ENCODE measurements at places on chromosomes 7 and 10.

DNA sequence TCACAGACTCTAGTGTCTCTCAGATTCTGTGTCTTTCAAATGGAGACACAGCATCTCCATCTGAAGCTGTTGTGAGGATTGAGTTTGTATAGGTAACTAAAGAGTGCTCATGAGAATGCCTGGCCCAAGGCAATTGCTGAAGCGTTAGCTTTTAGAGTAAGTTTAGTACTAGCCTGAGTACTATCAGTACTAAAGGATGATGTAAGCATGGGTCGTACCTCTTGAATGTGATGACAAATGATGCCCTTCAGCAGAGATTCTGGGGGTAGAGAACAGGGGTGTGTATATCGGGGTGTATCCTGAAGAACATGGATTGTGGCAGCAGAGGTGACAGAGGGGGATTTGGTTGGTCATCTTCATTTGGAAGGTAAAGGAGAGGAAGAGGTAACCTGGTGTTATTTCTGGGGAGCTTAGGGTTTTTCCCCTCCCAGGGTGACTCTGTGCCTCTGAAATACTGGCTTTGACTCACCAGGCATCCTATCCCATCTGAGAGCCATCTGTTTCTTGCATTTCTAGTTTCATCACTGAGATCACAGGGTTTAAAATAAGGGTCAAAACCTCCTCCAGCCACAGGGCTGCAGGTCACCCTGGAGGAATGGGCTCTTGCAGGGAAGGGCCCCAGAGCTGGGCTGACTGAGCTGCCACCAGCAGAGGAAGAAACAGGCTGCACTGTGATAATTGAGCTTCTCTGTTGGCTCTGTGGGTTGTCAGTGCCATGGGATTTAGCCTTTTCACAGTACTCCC, 756.0 kb downstream of the KCNMA1 start:
- DNase-seq = no peak

DNA sequence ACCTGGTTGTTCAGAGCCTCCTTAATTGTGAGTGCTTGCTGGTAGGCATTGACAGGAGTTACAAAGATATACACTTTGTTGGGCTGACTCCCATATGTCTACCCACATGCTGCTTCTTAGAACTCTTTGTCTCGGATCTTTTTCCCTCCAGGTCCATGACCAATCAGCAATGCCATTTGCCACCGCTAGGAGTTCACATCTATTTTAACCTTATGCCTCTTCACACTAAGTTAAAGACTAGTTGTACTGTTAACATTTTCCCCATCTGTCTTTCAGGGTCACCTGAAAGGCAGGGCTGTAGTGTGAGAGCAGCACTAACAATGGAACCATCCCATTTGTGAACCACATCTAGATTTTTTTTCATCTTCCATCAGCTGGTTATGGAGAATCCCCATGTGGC, 226.7 kb upstream of the NPY start:
- DNase-seq = no peak

GRCh38 chr10:89035461-89035860, 44.9 kb downstream of the FAS start:
- DNase-seq = no peak

DNA sequence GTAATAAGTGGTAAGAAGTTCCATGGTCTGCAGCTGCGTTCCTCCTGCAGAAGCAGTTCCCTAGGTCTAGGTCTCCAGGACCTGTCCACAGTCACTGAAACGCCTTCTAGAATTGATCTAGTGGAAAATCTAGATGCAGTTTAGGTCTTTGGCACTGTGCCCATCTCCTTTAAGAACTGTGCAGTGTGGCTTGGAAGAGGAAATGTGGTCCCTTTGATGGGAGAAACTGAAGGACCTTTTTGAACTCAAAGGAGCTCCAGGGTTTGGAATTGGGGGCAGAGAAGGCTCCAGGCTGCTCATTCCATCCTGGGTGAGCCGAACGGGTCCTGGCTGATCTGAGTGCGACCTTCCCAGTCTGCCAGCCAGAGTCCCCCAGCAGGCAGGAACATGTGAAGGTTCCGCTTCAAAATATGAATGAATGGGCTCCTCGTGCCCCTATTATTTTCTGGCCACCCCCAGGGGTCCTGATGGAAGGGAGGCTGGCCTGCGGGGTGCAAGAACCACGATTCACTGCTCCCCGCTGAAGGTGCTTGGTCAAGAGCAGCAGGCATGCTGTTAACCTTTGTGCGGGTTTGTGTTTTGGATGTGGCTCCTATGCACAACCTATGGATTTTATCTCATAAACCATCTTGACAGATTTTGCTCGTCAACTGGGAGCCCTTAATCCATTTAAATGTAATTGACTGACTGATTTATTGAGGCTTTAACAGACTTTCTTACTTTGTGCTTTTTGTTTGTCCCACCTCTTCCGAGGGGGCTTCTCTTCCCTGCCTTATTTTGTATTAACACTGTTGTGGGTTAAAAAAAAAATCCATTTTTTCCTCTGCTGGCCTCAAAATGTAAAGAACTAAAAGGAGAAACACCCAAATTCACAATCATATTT, 36.7 kb downstream of the ZNF467 start:
- no peak for DNase-seq

- no peak for DNase-seq
These were observed 809.1 kb downstream of the SORCS1 start for GRCh38 chr10:106355450-106355849.

DNA sequence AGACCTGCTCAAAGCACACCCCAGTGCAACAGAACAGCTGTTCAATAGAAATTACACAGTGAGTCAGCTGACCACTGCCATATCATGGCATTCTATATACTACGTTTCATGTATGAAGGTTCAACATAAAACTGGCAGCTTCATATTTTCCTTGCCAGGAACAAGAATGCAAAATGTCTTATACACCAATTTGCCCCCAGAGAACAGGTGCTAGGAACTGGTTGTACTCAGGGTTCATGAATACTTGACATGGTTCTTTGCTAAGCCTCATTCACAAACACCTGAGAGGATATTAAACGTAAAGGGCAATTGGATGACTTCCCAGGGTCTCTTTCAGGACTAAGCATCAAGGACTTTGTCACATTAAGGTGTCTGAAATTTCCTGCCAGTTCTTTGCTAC, 6.9 kb downstream of the MYOF start:
- no peak for DNase-seq

GRCh38 chr10:117503244-117504205, 39.0 kb upstream of the EMX2 start:
- DNase-seq = no peak

DNA sequence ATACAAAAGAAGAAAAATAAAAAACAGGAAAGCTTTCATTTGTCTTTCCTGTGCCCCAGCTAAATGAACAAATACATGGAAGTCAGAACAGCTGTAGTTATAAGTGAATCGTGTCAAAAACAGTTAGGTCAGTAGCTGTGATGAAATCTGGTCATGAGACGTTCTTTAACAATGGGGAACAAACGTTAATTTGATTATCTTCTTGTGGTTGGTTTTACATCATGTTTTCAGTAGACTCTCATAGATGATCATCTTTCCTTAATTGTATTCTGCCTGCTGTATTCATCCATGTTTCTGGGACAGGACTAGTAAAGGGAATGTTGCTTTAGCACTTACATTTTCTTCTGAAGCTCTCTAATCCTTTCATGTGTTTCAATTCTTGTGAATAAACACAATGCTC, 97.0 kb downstream of the PCLO start:
- no peak for DNase-seq

GRCh38 chr10:126097558-126098225, 201.3 kb downstream of the FANK1 start:
- DNase-seq = no peak

GRCh38 chr10:30639946-30640786, 10.6 kb upstream of the LYZL2 start:
- DNase-seq = no peak

DNA sequence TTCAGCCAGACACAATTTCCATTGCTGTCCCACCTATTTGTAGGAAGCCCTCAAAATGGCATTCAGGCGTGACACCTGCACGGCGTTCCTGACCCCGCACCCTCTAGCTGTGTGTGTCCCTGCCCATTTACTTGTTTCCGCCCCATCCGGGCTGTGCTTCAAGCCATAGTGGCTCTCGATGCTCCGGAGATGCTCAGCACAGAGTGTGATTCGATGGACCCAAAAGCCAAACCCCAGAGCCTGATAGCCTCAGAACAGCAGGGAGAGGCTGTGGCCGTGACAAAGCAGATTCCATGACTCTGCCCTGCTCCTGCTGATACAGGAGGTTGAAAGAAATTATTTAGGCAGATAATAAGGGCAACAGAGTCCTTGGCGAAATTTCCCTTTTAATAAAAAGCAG, 13.4 kb downstream of the BUD31 start:
- DNase-seq = no peak

GRCh38 chr7:36880108-36880507, 155.8 kb upstream of the AOAH start:
- no peak for DNase-seq

DNA sequence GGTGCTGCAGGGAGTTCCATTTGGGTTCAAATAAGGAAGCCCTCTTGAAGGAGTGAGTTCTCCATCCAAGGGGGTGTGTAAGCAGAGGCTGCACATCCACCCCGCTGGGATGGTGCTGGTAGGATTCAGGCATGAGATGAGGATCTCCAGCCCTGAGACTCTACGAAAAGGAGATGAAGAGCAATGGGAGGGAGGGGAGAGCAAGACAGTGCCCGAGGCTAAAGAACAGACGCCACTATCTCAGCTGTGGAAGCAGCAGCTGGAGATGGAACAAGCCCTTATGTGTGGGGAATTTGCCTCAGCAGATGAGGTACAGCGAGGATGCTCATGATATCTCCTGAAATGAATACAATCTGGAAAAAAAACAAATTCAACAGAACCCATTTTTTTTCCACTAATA, 28.1 kb upstream of the MYL10 start:
- no peak for DNase-seq

DNA sequence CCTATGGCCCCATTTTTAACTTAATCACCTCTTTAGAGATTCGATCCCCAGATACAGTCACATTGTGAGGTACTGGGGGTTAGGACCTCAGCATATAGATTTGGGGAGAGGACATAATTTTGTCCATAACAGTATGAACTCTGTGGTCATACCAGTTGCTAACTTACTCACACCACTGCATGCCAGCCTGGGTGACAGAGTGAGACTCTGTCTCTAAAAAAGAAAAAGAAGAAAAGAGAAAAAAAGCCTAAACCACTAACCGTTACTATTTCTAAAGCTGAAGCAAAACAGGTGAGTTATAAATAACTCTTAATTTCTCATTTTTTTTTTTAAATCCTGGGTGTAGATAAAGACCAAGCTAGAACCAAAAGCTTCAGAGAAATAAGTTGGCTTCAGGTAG, 155.1 kb upstream of the AUTS2 start:
- DNase-seq = no peak

DNA sequence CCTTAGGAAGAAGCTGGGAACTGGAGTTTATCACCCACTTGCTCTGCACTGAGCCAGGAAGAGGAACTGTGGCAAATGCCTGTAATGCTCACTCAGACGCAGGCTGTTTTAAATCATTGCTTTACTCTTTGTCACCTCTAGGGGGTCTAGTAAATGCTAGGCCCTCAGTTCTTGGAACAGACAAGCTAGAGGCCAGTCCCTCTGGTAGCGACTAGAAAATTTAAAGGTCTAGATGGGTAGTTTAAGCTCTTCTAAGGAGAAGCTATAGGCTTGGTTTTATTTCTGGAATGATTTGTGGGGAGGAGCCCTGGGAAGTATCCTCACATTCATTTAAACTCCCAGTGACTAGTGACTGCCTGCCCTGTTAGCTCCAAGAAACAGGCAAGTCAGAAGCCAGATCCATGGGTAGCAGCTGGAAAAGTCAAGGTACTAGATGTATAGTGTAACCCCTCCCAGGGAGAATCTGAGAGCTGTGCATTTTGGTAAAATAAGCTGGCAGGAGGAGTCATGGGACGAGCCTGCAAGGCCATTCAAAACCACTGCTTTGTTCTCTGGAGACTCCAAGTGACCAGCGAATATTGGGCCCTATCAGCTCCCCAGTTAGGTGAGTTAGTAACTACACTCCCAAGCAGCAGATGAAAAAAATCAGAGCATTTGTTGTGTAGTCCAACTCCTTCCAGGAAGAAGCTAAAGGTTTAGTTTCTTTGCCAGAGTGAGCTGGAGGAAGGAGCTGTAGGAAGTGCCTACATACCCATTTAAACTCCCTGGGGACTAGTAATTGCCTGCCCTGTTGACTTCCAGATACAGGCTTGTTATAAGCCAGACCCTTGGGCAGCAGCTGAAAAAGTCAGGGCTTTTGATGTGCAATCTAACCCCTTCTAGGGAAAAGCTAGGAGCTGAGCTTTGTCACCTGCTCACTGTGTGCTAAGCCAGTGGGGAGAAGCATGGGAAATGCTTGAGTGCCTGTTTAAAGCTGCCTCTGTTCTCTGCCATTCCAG, 68.9 kb downstream of the DYNC1I1 start:
- DNase-seq = no peak

DNA sequence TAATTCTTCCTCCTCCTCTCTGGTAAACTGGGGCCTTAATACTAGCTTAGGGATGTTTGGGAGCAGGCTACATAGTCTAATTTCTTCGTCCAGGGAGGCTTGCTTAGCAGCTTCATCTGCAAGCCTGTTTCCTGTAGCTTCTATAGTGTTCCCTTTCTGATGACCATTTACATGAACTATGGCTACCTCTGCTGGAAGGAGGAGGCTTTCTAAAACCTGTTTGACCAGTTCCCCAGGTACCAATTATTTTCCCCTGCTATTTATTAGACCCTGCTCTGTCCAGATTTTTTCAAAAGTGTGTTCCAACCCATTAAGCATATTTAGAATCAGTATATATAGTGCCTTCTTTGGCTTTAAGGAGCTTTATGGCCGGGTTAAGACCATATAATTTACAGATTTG, 38.8 kb upstream of the DNAH11 start:
- DNase-seq = no peak

GRCh38 chr10:114336823-114337509, 67.3 kb downstream of the AFAP1L2 start:
- no peak for DNase-seq

- no peak for DNase-seq
These were observed 30.5 kb downstream of the NSUN6 start for GRCh38 chr10:18620856-18621255.

DNA sequence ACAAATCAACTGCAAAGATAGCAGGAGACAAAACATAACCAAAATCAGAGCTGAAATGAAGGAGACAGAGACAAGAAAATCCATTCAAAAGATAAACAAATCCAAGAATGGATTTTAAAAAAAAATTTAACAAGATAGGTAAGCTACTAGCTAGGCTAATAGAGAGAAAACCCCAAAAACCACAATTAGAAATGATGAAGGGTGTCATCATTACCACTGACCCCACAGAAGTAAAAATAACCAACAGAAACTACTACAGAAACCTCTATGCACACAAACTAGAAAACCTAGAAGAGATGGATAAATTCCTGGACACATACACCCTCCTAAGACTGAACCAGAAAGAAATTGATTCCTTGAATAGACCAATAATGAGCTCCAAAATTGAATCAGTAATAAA, 117.6 kb downstream of the DNAJC1 start:
- no peak for DNase-seq

- no peak for DNase-seq
These were observed 141.5 kb upstream of the NPVF start for GRCh38 chr7:25369786-25370185.

GRCh38 chr7:151020231-151020630, 4.1 kb downstream of the ATG9B start:
- DNase-seq = no peak

GRCh38 chr7:81632418-81632817, 137.4 kb downstream of the HGF start:
- no peak for DNase-seq

- DNase-seq = no peak
These were observed 49.8 kb downstream of the HTR5A start for GRCh38 chr7:155119801-155120382.
